Upper lobe of left lung (tissue), 6 donors: ENCODE measurements at places on chromosomes 2 and 18. TPM values are rescaled to one million over a fixed set of nuclear protein-coding genes. Genes with fewer than 3 reads are reported as not detected.

DNA sequence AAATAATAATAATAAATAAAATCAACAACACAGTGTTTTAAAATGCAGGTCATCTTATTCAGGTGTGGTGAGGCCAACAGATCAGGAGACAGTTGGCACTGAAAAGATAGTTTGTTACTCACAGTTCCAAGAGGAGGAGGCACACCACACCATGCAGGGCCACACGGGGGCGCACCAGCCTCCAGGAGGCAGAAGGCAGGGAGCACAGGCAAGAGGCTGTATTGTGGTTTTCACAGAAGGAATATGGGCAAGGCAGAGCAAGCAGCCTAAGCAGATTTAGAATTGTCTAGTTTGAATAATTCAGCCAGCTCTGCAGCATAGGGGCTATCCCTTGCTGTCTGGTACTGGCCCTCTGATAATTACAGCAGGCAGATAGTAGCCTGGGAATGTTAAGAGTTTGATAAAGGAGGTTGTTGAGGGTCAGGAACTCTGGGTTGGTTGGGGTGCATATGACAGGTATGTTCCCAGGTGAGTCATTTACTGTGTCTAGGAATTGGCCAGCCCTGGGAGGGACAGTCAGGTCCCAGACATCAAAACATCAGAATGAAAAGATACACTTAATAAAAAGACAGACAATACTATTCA, 31.3 kb downstream of the KIAA2012 start:
- DNase-seq = peak; percentile 91
- H3K4me3 ChIP-seq = no peak overlapping the region
- no peaks in the 10 kb centered on the region for H3K4me1 ChIP-seq
- H3K27ac ChIP-seq = no peak overlapping the region
- no peaks in the 10 kb centered on the region for H3K36me3 ChIP-seq

The IL1F10 gene
- not detected for total RNA-seq

The CFAP65 gene
- 0.26 TPM for total RNA-seq

GRCh38 chr2:66439812-66440542, 5.1 kb downstream of the MEIS1 start:
- H3K36me3 ChIP-seq = peaks cover 29% of the 10 kb centered on the region
- H3K4me3 ChIP-seq = peak overlapping the region; percentile 57
- no peak for DNase-seq
- H3K27me3 ChIP-seq = peaks cover 8% of the 10 kb centered on the region
- no peaks in the 10 kb centered on the region for H3K4me1 ChIP-seq

The PTMA gene
- total RNA-seq = 896 TPM

GRCh38 chr2:46347648-46348280, 50.6 kb downstream of the EPAS1 start:
- H3K27ac ChIP-seq = peak overlapping the region; percentile 32
- H3K27me3 ChIP-seq = no peaks in the 10 kb centered on the region
- H3K4me3 ChIP-seq = no peak overlapping the region

The TRABD2A gene
- total RNA-seq = 6.7 TPM

The XRCC5 gene
- total RNA-seq = 116 TPM

DNA sequence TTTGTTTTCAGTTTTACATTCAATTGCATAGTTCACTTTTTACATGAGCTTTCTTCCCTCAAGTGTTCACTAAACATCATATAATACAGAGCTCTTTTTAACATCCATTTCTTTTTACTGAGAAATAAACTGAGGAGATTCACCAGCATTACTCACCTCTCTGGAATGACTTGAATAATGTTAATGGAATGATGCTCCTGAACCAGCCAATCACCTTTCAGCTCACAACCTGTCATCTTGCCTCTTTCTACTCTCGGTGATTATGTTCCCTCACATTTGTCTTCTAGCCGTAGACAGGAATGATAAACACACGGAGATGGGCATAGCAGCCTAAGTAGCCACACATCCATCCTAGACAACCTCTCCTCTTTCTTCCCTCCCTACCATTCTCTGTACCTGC, 301.7 kb downstream of the PAX3 start:
- no peak overlapping the region for H3K4me3 ChIP-seq
- no peak overlapping the region for H3K27ac ChIP-seq
- no peaks in the 10 kb centered on the region for H3K36me3 ChIP-seq
- no peak for DNase-seq
- no peaks in the 10 kb centered on the region for H3K27me3 ChIP-seq
- no peaks in the 10 kb centered on the region for H3K4me1 ChIP-seq

The TSPYL6 gene
- total RNA-seq = 1.0 TPM

DNA sequence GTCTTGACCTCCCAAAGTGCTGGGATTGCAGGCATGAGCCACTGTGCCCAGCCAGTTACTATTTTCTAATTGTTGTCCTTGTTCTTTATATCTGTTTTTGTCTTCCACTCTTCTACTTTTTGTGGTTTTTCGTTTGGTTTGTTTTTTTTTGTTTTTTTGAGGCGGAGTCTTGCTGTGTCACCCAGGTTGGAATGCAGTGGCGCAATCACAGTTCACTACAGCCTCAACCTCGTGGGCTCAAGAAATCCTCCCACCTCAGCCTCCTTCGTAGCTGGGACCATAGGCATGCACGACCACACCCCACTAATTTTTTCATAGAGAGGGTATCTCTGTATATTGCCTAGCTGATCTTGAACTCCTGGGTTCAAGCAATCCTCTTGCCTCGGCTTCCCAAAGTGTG, 100.7 kb downstream of the EHBP1 start:
- no peaks in the 10 kb centered on the region for H3K27me3 ChIP-seq
- H3K4me1 ChIP-seq = no peaks in the 10 kb centered on the region

GRCh38 chr2:223828314-223828713, 9.1 kb downstream of the AP1S3 start:
- DNase-seq = no peak
- H3K4me1 ChIP-seq = no peaks in the 10 kb centered on the region
- H3K27me3 ChIP-seq = no peaks in the 10 kb centered on the region

DNA sequence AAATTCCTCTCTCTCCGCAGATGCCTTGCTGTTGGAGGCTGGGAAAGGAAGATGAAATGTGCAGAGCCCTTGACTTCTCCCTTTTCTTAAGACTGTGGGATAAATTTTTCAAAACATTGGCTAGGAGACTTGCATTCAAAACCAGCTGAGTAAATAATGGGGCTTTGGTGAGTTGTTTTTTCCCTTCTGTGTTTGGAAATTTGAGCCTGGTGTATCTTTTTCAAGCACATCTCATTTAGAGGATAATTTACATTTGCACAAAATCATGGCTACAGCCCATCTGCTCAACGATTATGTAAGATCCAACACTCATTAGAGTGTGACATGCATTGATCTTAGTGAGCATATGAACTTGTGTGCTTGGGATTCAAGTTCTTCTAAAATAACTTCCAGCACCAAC, 112.1 kb upstream of the ATP8B1 start:
- no peak overlapping the region for H3K27ac ChIP-seq
- H3K4me3 ChIP-seq = no peak overlapping the region
- H3K27me3 ChIP-seq = no peaks in the 10 kb centered on the region
- H3K4me1 ChIP-seq = no peaks in the 10 kb centered on the region
- H3K36me3 ChIP-seq = no peaks in the 10 kb centered on the region
- no peak for DNase-seq

DNA sequence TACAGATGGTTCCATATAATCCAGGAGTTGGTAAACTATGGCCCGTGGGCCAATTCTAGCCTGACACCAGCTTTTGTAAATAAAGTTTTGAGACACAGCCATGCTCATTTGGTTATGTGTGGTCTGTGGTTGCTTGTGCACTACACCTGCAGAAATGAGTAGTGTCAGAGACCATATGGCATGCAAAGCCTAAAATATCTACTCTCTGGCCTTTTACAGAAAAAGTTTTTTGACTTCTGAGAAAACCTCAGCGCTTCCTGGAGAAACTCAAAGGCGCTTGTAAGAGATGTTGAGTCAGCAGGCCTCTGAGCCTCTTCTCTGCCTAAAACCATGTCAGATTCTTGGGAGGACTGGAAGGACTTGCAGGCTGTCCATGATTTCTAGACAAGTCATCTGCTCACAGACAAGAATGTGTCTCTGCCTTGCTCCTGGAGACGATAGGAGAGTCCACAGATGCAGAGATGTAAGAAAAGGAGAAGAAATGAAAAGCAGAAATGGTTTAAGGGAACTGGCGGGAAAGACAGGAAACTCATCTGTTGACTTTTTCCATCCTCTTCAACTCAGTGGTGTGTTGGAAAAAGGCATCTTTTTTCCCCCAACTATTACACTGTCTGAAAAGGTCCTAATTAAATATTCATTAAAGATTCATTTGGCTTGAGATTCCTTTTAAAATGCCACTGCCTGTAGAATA, 5.2 kb downstream of the TTC39C start:
- no peak for DNase-seq
- no peaks in the 10 kb centered on the region for H3K27me3 ChIP-seq
- H3K36me3 ChIP-seq = no peaks in the 10 kb centered on the region
- no peak overlapping the region for H3K27ac ChIP-seq
- H3K4me3 ChIP-seq = no peak overlapping the region

DNA sequence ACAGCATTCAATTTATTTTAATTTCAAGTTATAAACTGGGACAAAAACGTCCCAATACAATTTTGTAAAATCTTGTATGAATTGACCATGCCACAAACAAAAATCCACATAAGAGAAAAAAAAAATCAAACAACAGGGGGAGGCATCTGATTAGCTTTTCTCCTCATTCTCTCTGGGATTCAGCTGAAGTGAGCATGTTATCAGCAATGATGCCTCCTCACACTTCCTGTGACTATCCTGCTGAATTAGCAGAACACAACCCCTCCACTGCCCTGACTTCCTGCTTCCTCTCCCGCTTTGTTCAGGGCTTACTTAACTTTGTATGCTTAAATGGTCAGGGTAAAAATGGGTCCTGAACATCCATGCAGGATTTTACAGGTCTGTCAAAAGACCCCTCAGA, 132.2 kb upstream of the ITGB6 start:
- DNase-seq = peak; percentile 48
- H3K36me3 ChIP-seq = no peaks in the 10 kb centered on the region
- no peak overlapping the region for H3K27ac ChIP-seq
- no peak overlapping the region for H3K4me3 ChIP-seq
- H3K27me3 ChIP-seq = no peaks in the 10 kb centered on the region
- H3K4me1 ChIP-seq = peaks cover 51% of the 10 kb centered on the region

DNA sequence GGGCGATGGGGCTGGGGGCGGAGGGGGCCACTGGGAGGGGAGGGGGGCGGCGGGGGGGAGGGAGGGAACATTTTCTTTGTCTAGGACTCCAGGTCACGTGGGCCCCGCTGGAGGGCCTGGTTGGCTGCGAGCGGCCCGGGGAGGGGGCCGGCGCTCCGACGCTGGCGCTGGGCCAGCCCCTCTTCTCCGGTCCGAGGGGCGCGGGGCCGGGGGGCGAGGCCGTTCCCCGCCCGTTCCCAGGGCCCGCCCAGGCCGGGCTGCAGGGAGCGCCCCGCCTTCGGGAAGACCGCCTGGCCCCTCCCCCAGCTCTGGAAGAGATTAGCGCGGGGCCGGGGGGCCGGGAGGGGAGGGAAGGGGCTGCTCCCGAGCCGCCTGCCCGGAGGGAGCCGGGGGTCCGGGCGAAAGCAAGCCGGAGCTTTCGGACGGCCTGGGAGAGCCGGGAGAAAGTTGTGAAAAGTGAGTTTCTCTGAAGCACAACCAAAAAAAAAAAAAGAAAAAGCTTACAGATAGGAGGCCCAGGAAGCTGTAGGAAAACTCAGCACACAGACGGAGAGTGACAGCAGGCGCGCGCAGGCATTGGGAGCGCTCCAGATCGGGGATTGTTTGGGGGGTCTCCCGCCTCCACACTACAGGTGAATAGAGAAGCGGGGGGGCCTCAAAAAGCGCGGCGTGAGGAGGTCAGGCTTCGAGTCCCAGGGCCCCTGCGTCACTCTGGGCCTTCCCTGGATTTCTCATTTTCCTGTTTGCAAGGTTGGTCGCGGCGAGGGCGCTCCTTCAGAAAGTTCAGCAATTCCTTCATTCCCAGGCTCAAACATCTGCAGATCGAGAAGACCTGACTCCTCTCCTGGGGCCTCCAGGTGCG, 84.1 kb upstream of the POMC start:
- H3K27ac ChIP-seq = peak overlapping the region; percentile 90
- H3K4me1 ChIP-seq = peaks cover 24% of the 10 kb centered on the region
- H3K36me3 ChIP-seq = no peaks in the 10 kb centered on the region
- H3K4me3 ChIP-seq = peak overlapping the region; percentile 67

The ZNF892 gene
- 2.9 TPM for total RNA-seq

The EPC2 gene
- total RNA-seq = 53.2 TPM

GRCh38 chr2:201074996-201075395, 3.2 kb downstream of the NDUFB3 start:
- H3K4me3 ChIP-seq = no peak overlapping the region
- no peaks in the 10 kb centered on the region for H3K36me3 ChIP-seq
- no peak for DNase-seq
- peaks cover 21% of the 10 kb centered on the region for H3K4me1 ChIP-seq
- no peaks in the 10 kb centered on the region for H3K27me3 ChIP-seq
- no peak overlapping the region for H3K27ac ChIP-seq

The NXPH2 gene
- total RNA-seq = not detected

DNA sequence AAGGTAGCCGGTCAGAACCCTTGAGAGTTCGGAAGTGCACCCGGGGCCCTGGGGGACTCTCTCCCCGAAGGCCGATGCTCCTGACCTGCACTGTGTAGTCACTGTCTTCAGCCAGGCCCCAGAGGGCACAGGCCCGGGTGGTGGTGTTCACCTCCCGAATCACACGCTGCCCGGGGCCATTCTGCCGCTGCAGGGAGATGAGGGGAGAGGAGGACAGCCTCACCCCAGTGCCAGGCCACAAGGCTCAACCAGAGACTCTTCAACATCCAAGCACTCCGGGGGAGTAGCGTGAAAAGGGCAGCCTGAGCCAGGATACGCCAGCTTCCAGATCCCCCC, 1.1 kb downstream of the FNDC4 start:
- H3K36me3 ChIP-seq = no peaks in the 10 kb centered on the region
- H3K4me1 ChIP-seq = peaks cover 18% of the 10 kb centered on the region
- H3K4me3 ChIP-seq = no peak overlapping the region

The SERPINB13 gene
- not detected for total RNA-seq
